ENCODE measurements at places on chromosomes 2 and 18.

DNA sequence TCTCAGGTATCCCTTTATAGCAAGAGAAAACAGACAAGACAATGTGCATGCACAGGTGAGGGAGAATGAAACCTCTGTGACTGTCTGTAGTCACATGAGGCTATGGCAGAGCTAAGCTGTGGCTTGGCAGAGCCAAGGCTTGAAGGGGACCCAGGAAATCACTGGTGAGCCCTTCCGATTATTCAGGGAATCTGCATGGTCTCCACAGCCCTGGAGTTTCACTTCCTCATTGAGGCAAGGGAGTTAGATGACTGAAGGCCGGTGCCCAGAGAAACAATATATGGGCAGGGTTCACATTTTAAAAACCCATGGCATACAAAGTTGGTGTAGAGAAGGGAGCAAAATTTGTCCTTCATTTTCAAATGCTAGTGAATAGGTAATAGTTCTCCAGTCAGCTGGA, 144.4 kb upstream of the REV1 start:
- no peak for DNase-seq

GRCh38 chr2:152176113-152176714, 651 bp upstream of the STAM2 start:
- no peak for DNase-seq

DNA sequence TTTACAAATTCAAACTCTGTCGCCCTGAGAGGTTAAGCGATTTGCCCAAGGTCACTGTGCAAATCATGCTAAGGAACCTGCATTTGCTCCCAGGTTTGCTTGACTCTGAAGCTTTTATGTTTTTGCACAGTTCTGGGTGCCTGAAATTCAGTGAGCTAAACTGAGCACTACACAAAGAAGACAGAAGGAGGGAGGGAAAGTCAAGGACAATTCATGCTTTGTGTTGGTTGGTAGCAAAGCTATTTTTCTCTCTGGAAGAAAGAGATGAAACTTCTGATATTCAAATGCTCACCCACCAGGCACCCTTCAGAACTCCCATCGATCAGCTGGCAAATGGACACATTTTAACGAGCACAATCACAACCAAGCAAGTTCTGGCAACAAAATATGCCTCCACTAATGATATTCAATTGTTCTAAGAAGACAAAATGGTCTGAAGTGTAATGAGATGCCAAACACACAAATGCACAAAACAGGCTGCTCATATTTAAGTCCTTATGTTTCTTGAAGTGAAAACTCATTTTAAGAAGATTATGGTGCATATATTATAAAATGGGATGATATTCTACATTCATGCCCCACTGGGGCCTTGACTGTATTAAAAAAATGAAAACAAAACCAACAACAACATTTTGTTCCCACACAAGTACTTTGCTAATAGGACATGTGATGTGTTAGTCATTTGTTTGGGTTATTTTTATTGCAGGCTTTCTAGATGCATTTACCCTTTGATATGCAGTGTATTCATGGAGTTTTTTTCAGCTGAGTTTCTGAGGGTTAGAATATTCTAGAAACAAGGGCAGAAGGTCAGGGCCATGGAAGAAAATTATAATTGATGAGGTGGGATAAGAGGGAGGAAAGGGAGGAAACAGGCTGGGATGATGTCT, 445.6 kb upstream of the CELF4 start:
- DNase-seq, result no peak

GRCh38 chr2:112699984-112700667, 20.7 kb upstream of the NT5DC4 start:
- no peak for DNase-seq

DNA sequence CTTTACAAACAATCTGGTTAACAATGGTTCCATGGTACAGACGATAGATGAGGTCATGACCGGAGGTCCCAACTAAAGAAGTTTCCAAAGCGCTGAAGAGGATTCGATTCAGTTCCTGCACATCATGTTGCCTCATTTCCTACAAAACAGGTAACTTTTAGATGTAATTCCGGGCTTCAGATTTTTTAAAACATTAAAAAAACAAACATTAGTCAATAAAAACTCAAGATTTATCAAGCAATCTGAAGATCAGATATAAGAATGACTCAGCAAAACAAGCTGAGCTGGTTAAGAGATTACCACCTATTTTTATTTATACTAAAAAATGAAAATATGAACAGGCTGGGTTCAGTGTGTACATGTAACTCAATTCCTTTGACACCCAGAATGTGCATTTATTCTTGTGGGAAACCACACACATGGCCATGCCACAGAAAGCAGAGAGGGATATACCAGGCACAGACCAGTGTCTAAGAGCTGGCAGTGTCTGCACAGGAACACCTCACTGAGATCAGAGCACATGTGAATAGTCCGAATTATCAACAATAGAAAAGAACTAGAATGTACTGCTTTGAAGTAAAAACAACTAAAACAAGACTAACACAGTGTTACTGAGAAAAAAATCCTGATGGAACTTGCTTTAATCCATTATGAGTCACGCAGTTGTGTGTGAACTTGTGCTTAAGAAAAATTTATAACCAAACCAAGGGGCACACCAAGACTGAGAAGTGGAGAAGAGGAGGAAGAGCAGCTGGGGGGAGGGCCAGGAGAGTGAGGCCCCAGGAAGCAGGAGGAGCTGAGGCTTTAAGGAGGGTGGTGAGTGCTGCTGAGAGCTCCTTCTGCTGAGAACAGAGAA, 9.5 kb downstream of the USP40 start:
- no peak for DNase-seq

DNA sequence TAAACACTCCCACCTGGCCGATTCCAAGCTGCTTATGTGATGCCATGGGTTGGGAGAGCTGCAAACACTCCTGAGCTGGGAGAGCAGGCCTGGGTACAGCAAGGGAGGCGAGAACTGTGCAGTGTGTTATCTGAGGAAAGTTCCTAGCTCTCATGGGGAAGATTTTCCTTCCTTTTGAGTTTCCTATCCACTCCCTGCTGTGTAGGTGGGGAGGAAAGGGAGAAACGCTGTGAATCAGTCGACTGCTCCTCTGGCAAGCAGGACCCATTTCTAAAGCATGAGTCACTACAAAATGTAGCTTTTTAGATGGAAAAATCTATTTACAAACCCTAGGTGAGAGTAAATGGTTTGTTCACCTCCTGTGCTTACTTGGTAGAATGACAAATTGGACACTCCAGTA, 80.4 kb downstream of the SH3RF3 start:
- DNase-seq, result no peak

DNA sequence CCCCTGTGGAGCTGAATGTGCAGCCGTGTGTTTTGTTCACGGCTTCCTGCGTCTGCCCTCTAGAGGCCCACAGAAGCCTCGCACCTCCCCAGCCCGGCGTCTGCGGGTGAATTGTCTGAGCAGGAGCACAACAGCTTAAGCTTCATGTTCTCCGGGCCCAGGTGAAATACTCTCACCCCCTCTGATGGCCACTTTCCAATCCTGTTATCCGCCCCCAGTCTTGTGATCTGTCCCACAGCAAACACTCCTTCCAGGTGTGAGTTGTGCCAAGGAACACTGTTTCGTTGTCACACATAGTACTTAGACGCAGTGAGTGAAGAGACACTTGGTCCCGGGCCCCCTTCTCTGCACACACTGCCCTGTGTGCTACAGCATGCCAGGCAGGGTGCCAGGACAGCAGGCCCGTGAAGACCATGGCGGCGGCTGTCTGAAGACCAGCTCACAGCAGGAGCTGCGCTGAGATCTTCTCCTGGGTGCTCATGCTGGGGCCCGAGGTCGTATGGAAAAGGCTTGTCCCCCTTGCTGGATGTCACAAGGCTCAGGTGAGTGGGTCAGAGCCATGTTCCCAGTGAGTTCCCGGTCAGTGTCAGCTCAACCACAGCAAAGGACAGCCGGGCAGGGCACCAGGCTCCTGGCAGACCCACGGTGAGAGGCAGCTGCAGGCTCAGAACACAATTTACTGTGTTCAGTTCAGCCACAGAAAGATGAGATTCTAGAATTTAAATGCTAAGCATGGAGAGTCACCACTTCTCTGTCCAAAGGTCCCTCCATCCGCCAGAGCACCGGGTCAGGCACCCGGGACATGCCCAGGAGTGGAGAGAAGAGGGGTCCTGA, 6.8 kb upstream of the PXDN start:
- no peak for DNase-seq

DNA sequence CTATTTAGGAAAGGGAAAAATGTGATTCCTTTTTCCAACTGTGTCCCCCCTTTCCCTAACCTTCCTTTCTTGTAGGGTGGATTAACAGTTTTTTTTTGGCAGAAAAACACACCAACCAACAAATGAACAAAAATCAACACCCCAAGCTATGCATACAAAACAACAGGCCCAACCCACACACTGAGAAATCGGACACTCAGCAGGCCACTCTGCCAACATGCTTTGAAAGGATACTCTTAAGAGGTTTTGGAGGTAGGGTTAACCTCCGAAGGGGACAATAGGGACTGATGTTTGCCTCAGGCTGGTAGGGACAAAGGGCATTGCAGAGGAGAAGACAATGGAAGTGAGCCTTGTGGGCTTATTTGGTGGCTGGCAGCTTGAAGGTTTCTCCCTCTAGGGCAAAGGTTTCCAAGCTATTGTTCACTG, 33.1 kb upstream of the POLE4 start:
- DNase-seq, result no peak

- DNase-seq, result no peak
Measured at GRCh38 chr18:832085-832681, 20.1 kb upstream of the YES1 start.
